ENCODE measurements at places on chromosomes 11 and 22.

- peak; percentile 13 for DNase-seq
Measured at GRCh38 chr22:38262051-38262795, 10.6 kb downstream of the TMEM184B start.

GRCh38 chr22:43850529-43850928 lies 11.8 kb downstream of the SULT4A1 start:
- no peak for DNase-seq

DNA sequence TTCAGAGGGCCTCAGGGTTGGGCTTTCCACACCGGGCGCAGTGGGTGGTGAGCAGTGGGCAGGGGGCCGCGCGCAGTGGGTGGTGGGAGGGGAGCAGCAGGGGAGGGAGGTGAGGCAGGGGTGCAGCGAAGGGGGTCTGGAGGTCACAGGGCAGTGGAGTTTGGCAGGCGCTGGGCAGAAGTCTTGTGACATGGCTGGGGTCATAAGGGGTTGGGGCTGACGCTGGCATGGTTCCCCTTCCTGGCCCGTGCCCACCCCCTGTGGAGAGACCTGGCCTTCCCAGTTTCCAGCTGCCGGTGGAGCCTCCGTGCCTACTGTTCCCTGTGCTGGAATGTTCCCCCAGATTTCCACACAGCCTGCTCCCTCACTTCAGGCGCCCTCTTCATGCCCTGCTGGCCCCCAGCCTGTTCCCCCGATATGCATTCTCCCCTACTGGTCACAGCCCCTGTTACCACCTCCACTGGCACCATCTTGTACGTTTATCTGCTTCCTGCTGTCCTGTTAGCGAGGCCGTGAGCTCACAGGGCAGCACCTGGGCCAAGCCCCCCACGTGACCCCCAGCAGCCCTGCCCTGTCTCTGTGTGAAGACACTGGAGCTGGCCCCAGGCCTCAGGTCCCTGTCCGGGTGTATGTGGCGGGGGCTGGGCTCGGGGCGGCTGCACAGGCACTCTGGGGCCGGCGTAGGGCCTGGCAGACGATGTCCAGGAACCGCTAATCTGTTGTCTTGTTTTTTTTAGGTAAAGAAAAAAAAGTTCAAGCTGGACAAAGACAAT lies 111.6 kb downstream of the KCNQ1OT1 start:
- no peak for DNase-seq

DNA sequence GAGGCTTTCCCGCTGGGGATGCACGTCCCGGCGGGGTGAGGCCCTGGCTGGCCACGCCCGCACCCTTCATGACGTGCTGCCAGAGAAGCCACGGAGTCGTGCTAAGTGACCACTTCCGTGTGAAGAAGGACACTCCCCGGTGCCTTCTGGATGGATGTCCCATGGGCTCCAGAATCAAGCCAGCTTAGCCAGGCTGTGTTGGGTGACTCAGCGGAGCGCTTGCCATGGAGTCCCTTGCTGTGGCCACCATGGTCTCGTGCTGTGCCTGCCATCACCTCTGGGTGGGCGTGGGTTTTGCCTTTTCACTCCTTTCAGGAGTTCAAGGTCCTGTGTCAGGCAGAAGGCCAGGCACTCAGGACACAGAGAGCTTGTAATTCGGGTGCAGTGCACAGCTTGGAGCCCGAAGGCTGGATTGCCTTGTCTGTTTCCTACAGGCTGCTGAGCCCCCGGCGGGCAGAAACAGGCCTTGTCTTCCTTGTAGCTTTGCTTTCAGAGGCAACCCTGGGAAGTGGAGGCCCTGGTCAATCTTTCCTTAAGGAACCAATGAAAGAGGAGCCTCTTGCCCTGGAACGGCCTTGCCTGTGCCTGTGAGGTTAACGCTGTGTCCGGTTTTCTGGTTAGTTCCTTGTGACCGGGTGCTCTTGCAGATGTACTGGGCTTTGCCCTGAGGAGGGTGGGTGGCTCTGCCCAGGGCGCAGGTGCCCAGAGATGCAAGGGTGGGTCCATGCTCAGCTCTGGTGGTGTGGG lies 268.6 kb downstream of the TBC1D22A start:
- no peak for DNase-seq

Data from activated T-cell treated with anti-CD3 and anti-CD28 coated beads for 4 hours (primary cell).